ENCODE measurements at places on chromosomes 13 and 19. TPM values are rescaled to one million over a fixed set of nuclear protein-coding genes. Genes with fewer than 3 reads are reported as not detected.
A peak's percentile ranks its signal among the peaks of the same experiment; 100 is the strongest.

Gene YJEFN3
- total RNA-seq = 0.32 TPM

Gene ATP4B
- total RNA-seq = not detected

Gene GPR18
- total RNA-seq = 0.32 TPM

Gene TMEM190
- not detected for total RNA-seq

- DNase-seq = peak; percentile 53
Observed at GRCh38 chr19:44677019-44677811, 5.9 kb downstream of the CEACAM19 start.

- DNase-seq = peak; percentile 34
Observed at GRCh38 chr13:102399791-102400674, 1.8 kb downstream of the FGF14 start.

GRCh38 chr13:114272977-114273376 lies 8.4 kb upstream of the UPF3A start:
- DNase-seq = no peak

Data from SK-MEL-5 (cell line).